HuH-7.5 (cell line): ENCODE measurements at places on chromosomes 6 and 20.

DNA sequence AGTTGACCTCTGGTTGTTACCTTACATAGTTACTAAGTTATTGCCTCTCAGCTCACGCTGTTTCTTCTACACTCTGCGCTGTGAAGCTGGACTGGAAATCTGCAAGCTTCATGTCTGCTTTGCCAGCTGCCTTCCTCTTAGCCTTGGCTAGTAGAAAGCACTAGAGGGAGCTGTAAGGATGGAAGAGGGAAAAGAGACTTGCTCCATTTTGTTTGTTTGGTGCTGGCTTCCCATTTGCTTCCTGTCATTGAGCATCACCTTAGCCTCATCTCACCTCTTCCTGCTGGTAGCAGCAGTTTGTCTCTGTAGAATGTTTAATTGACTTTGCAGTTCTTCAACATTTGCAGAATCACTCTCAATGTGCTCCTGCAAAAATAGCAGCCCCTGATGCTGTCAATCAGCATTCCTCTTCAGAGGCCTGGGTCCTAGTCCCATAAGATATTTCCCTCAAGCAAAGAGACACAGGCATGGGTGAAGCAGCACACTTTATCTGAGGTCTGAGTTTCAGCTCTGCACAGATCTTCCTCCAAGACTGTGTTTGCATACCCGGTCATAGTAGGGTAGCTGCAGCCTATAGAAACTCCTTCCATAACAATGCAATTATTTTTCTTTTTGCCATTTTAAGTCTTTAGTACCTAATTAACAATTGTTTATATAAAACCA lies 302.2 kb upstream of the EPHA7 start:
- DNase-seq, result no peak

DNA sequence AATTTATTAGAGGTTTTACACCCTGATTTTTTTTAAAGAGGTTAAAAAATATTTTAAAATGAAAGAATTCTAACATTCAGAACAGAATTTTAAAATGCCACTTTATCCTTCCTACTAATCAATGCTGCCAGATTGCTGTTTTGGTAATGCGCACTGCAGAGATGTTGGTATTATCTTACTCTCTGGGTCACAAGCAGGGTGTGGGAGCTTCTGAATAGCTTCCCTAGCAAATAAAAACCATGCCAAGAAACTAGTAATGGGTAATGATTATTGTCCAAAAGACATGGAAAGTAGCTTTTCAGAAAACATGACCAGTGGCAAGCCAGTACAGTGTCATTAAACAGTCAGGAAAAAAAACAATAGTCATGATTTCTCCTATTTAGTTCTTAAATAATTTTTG lies 205.4 kb downstream of the TPBG start:
- no peak for DNase-seq

DNA sequence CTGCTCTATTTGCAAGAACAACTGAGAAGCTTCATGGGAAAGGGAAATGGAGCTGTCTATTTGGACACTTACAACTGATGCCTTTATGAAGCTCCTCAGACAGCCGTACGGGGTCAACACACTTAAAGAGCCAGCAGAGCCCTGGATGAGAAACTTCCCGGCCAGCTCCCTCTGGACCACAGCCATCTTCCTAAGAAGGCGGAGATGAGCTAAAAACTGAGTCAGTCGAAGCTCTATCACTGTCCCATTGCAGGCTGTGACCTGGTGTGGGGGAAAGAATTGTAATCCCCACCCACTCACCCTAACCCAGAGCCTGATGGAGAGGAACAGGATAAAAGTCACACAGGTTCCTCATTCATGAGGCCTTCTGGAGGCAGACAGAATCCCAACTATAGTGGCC lies 360.4 kb upstream of the JARID2 start:
- no peak for DNase-seq

DNA sequence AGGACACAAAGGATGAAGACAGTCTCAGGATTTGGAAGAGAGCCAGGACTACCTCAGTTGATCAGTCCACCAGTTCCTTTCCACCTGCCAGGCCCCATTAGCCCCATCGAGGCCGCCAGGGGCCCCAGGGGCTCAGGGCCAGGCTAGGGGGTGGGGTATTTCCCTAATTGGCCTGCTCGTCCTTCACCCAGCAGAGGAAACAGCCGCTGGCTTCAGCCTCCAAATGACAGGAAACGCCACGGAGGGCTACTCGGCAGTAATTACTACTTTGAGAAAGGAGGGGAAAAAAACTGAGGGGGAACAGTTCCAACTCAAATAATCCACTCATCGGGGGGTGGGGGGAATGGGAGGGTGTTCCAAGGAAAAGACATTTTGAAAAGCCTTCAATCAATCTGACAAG lies 42.7 kb downstream of the MAFB start:
- DNase-seq, result no peak

DNA sequence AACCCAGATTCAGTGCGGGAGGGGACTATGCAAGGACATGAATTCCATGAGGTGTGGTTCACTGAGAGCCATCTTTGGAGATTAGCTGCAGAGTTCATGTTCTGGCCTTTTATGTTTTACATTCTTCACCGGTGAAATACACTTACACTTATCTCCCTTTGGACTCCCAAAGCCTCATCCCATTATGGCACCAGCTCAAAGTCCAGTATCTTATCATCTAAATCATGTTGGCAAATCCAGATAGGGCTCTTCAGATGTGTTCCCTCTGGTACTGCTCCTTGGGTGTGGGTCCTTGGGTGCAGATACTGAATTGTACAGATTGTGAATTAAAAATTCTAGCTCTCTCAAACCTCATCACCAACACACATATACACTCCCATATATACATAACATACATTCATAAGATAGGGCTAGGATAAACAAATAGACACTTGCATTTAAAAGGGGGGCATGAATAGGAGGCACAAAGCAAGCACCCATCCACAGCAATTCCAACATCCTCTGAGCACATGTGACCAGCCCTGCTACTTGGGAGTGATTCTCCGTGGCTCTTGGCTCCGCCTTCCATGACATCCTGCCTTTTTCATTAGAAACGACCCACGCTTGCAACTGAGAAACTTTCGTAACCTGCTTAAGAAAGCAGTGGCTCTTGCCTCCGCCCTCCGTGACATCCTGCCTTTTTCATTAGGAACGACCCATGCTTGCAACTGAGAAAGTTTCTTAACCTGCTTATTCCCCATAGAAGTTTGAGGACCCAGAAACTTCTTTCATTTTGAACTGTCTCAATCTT lies 53.6 kb upstream of the LRRC1 start:
- DNase-seq, result no peak

GRCh38 chr6:125252891-125253290 lies 48.9 kb downstream of the HDDC2 start:
- no peak for DNase-seq

DNA sequence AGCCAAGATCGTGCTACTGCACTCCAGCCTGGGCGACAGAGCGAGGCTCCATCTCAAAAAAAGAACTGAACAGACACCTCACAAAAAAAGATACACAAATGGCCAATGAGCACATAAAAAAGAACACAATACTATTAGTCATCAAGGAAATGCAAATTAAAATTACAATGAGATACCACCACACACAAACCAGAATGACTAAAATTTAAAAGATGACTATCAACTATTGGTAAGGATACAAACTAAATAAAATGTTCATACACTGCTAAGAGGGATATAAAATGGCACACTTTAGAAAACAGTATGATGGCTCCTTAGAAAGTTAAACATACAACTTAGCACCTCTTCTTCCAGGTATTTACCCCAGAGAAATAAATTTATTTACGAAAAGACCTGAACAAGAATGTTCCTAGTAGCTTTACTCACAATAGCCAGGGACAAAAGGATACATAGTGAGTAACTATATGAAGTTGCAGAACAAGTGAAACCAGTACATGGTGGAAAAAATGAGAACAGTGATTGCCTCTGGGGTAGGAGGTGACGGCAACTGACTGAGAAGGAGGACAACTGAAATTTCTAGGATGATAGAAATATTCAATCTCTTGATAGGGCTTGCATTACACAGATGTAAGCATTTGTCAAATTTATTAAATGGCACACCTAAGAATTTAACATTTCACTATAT lies 53.2 kb downstream of the FAM8A1 start:
- no peak for DNase-seq

DNA sequence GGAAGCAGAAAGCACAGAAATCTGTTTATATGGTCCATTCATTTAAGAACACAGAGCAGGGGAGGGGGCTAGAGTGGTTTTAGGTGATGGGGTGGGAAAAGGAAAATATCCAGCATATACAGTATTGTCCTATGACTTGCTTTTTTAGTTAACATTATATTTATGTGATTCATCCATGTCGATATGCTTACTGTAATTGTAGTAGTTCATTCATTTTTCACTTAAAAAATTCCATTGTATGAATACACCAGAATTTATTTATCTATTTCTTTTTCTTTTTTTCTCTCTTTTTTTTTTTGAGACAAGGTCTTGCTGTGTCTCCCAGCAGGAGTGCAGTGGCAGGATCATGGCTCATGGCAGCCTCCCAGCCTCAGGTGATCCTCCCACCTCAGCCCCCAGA lies 9.6 kb upstream of the PRIM2 start:
- DNase-seq, result no peak

DNA sequence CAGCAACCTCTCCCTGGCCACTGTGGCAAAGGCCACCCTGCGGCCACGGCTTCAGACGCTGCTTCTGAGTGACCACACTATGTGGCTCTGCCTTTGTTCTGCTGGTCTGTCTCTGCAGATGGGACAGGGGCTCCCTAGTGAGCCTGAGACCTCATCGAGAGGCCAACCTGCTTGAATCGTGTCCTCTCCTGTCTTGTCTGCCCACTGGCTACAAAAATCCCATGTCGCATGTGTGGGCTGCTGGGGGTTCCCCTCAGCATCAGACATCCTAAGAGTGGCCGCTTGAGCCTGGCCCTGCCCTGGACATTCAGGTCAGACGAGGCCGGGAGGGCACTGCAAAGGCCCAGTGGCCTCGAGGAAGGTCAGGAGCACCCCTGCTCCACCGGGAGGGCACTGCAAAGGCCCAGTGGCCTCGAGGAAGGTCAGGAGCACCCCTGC lies 222.9 kb downstream of the DLL1 start:
- DNase-seq, result no peak

DNA sequence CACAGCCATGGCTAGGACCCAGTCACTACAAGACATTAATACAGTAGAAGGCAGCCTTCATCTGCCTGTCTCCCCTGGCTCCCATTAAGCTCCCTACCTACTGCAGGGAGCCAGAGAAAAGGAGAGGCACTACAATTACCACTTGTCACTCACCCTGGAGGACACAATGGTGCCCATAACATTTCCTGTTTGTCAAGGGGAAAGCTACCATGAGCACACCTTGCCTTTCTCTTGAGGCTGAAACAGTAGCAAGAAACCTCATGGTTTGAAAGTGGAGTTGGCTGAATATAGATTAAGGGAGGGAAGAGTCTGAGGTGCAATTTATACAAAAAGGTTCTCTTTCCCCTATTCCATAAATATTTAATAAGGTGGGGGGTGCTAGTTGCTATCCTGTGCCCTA lies 27.9 kb downstream of the STK38 start:
- DNase-seq, result no peak
